ENCODE measurements at places on chromosomes 1 and 21.

DNA sequence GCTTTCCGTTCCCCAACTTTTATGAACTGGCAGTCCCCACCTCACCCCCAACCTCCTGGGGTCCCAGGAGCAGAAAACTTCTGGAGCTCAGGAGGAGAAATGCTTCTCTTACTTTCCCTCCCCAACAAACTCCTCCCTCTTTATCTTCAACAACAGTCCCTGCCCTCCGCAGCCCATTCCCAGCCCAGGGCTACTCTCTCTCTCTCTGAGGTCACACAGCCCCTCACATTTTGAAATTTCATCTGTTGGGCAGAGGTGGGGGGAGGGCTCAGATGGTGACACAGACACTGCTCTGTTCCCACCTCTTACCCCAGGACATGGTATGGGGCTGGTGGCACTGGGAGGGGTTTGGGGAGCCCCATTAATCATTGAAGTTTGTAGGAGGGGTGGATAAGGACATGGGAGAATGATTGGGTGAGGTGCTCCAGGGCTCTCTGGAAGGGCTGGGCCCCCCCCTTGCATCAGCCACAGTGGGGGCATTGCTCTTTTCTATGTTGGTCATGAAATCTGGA, 6.0 kb downstream of the PIK3CD start:
- no peak for DNase-seq

- DNase-seq: no peak
Observed at GRCh38 chr21:41152147-41152546, 15.8 kb upstream of the BACE2 start.

- DNase-seq: no peak
Observed at GRCh38 chr1:2592672-2593071, 6.1 kb downstream of the PRXL2B start.

DNA sequence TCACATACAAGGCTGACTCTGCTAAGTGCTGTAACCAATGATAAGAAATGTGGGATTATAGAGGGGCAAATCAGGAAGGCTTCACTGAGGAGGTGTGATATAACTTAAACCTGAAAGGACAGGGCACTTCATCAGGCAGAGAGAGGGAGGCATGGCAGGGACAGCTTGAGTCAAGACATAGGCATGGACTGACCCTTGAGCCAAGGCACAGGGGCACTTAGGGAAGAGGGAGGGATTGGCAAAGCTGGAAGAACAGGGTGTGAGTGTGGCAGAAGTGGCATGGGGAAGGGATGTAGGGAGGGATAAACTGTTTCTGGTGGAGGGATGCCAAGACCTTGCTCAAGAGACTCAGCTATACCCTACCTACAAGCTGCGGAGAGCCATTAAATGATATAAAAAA, 81.3 kb downstream of the PLXNA2 start:
- DNase-seq: no peak

DNA sequence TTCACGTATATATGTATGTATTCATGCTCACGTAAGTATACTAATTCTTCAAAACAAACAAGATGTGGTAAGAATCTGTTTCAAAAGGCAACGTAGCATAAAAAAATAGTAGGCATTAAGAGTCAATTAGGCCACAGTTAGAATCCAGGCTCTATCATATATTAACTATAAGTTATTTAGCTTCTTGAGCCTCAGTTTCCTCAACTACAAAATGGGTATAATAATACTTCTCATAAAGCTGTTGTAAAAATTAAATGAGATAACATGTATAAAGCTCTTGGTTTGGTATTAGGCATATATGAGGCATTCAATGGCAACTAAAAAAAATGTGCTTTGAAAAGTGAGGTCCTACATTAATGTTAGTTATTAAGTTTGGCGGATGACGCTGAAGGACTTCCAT, 9.2 kb downstream of the B3GALNT2 start:
- DNase-seq: no peak

All from astrocyte of the cerebellum (primary cell).